ENCODE measurements at places on chromosomes 13 and 19. TPM values are rescaled to one million over a fixed set of nuclear protein-coding genes. Genes with fewer than 3 reads are reported as not detected.
A peak's percentile ranks its signal among the peaks of the same experiment; 100 is the strongest.

PRX gene
- total RNA-seq = 6.7 TPM

ZNF575 gene
- total RNA-seq = 2.3 TPM

GRCh38 chr13:99656844-99657381 is 155.6 kb downstream of the TM9SF2 start:
- H3K27me3 ChIP-seq = no peaks in the 10 kb centered on the region
- no peak overlapping the region for H3K27ac ChIP-seq

DNA sequence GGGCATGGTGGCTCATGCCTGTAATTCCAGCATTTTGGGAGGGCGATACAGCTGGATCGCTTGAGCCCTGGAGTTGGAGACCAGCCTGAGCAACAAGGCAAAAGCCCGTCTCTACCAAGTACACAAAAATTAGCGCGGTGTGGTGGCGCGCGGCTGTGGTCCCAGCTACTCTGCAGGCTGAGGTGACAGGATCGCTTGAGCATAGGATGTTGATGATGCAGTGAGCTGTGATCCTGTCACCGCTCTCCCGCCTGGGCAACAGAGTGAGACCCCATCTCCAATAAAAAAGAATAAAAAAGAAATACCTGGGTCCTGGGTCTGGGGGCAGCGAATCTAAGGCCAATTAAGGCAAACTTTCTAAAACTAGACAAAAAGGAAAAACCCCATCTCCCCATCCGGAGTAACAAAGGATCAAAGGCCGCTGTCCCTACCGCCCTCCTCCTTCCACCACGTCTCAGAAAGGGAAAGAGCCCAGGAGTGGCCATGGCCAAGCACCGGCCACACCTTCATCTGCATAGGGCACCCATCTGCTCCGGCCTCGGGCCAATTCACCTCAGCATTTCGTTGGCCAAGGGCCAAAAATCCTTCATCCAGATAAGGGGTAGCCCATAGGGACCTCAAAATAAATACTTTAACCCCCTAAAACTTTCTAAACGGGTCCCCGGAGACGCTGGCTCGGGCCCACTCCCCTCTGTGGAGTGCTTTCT is 851 bp downstream of the ZNF320 start:
- peaks cover 7% of the 10 kb centered on the region for H3K27me3 ChIP-seq
- peak; percentile 28 for DNase-seq
- H3K27ac ChIP-seq = peak overlapping the region; percentile 91

- peaks cover 52% of the 10 kb centered on the region for H3K36me3 ChIP-seq
- H3K4me3 ChIP-seq = peak overlapping the region; percentile 69
- no peaks in the 10 kb centered on the region for H3K27me3 ChIP-seq
- no peak for DNase-seq
- peaks cover 13% of the 10 kb centered on the region for H3K4me1 ChIP-seq
- H3K27ac ChIP-seq = peak overlapping the region; percentile 64
Observed at GRCh38 chr19:42207767-42208271, 9.7 kb downstream of the DEDD2 start.
